Frontal cortex (tissue), 4 donors: ENCODE measurements at places on chromosomes 2 and 18. TPM values are rescaled to one million over a fixed set of nuclear protein-coding genes. Genes with fewer than 3 reads are reported as not detected.

DNA sequence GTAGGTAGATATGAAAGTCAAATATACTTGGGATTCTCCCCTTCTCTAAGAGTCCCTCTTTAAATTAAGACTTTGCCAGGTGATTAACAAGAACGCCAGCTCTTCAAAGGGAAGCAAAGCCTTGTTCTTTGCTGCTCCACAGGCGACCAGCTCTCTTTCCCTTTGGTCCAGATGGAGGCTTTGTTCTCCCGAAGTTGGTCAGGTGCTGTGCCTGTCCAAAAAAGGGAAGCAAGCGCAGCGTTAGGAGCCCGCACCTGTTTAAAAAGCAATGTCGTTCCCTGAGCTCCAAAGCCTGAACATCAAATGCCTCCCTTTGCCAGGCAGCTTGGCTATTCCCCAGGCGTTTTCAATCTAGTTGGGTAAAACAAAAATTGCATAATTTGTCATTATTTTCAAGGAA lies 1913.1 kb upstream of the PIK3C3 start:
- no peak for DNase-seq

- no peak for DNase-seq
These were observed 45.4 kb upstream of the ANKRD62 start for GRCh38 chr18:12048010-12048826.

IL36A gene
- not detected for total RNA-seq

LAMA1 gene
- 12.2 TPM for total RNA-seq

TSHZ1 gene
- total RNA-seq = 7.3 TPM

DNA sequence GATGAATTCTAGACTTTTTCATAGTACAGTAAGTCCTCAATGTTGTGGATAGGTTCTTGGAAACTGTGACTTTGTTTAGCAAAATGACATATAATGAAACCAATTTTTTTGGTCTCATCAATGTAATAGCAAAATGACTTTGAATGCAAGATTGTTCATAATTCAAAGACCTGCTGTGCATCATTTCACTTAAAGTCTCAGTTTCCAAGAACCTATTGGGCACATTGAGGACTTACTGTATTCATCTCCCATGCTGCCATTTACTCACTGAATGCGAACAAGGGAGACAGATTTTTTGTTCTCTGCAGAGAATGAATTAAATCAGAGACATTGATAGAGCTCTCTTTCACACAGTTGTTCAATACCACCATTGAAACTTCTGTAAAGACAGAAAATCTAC lies 153.6 kb downstream of the TRABD2A start:
- DNase-seq = no peak

TBR1 gene
- total RNA-seq = 73.8 TPM

DNA sequence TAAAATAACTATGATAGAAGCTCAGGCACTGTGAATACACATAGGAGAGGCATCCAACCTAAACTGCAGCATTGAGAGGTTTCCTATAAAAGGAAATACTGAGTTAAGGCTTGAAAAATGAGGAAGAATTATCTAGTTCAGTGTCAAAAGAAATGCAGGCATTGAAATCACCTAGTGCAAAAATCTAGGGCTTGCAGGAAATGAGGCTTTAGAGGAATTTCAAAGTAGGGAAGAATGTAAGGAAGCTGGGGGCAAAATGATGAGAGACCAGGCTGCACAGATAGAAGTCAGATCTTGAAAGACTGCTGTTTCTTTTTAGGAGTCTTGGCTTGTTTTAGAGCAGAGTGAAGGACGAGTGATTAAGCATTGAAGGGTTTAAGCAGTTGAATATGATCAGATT lies 28.1 kb upstream of the SCYGR2 start:
- no peak for DNase-seq

GRCh38 chr2:204583773-204584172 lies 38.5 kb downstream of the PARD3B start:
- DNase-seq = no peak

CHRNG gene
- total RNA-seq = not detected

GRCh38 chr2:148508878-148509287 lies 135.7 kb upstream of the EPC2 start:
- DNase-seq = no peak

CDH20 gene
- 6.9 TPM for total RNA-seq

CYRIA gene
- total RNA-seq = 227 TPM

KCNE4 gene
- 2.4 TPM for total RNA-seq

EFHD1 gene
- total RNA-seq = 0.82 TPM

GRCh38 chr2:236768393-236769140 lies 198.9 kb downstream of the ACKR3 start:
- no peak for DNase-seq

DNA sequence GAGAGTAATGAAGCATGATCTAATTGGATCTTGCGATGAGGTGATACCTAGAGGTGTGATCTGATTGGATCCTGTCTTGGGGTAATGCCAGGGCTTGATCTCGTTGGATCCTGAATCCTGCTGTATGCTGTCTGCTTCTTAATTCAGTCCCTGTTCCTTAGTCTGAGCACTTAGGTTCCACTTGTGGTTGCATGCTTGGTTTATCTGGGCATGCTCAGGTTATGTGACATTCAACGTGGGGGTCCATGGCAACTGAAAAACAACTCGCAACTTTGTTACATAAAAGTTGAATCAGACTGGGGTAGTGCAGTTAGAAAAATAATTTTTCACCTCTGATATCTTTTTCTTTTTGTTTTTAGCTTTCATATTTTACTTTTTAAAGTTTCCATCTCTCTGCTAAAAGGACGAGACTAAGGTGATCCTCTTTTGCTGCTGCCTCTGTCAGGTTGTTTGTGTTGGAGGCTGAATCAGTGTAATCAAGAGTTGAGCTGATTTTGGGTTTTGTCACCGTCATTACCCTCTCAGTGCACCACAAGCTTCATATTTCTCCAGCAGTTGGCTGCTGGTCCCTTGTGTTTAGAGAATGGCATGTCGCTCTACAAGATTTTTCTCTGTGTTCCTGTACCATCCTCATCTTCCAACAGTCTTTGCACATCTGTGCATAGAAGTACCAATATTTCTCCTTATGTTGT lies 67.9 kb downstream of the NCOA1 start:
- DNase-seq = no peak

GRCh38 chr2:27270670-27271069 lies 4.6 kb upstream of the DNAJC5G start:
- no peak for DNase-seq

DNA sequence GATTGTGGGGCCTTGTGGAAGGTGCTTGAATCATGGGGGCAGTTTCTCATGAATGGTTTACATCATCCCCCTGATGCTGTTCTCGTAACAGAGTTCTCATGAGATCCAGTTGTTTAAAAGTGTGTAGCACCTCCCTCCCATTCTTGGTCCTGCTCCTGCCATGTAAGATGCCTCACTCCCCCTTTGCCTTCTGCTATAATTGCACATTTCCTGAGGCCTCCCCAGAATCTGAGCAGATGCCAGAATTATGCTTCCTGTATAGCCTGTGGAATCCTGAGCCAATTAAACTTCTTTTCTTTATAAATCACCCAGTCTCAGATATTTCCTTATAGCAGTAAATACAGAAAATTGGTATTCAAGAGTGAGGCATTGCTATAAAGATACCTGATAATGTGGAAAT lies 15.6 kb upstream of the WDR75 start:
- DNase-seq = no peak

- DNase-seq = no peak
These were observed 89.2 kb downstream of the SP100 start for GRCh38 chr2:230505162-230505561.

MC2R gene
- under 0.01 TPM for total RNA-seq

SLC8A1 gene
- total RNA-seq = 187 TPM

AQP12A gene
- not detected for total RNA-seq

D2HGDH gene
- total RNA-seq = 9.4 TPM

CD8B2 gene
- under 0.01 TPM for total RNA-seq

GRCh38 chr2:190182071-190182524 lies 119.6 kb upstream of the MSTN start:
- DNase-seq = no peak

DNA sequence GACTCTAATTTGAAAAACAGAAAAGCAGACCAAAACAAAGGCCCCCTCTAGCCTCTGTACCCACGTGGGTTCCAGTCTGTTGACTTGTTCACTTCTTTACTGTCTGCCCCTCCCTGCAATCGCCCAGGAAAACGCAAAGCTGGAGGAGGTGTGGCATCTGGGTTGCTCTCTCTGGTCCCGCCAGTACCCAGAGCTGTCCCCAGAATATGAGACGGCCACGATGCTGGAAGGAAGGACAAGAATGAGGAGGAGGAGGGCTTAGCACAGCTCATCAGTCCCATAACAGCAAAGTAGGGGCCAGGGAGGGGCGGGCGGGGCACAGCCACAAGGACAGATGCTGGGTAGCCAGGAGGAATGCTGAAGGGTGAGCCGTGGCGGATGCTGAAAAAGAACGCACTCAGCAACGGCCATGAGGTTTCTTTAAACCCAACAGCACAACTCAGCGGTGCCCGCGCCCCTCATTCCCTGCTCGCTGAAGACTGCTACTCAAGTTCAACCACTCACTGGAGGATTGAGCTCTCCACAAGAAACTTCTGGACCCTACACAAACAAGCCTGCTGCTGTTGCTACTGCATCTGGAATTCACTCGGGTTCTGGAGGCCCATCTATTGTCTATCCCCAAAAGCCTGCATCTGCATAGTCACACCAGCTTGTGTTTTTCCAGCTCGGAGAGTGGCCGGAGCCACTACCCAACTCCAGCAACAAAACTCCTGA lies 187.7 kb downstream of the HDAC4 start:
- DNase-seq = no peak

VSNL1 gene
- 24.5 TPM for total RNA-seq

C2orf92 gene
- total RNA-seq = 3.3 TPM
